ENCODE measurements at places on chromosomes 6 and 20.

DNA sequence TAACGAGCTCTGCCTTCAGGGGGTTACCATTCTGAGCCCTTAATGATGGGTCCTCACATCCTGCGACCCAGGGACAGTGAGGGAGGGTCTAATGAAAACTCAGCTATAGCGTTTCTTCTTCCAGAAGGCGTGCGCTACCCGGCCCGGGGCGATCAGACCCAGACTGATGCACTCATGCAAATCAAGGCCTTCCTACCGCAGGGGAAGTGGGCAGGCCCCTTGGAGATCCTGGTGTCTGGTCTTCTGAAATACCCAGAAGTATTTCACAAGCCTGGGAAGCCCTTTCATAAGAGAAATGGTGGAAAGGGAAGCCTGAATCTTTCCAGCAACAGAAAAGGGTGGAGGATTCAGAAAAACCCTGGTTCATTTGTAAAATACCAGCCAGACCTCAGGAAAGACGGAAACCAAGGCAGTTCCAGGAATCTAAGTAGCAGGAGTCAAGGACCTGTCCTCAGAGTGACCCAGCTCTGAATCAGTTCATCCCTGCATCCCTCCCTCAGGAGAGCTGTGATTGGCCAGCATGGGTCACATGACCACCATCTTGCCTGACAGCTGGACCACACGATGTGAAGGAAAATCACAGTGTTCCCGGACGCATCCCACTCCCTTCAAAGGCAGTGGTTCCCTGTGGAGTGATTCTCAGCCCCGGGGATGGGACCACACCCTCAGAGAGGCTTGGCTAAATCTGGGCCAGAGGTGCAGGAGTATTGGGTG, 12.7 kb downstream of the BFSP1 start:
- no peak for DNase-seq

DNA sequence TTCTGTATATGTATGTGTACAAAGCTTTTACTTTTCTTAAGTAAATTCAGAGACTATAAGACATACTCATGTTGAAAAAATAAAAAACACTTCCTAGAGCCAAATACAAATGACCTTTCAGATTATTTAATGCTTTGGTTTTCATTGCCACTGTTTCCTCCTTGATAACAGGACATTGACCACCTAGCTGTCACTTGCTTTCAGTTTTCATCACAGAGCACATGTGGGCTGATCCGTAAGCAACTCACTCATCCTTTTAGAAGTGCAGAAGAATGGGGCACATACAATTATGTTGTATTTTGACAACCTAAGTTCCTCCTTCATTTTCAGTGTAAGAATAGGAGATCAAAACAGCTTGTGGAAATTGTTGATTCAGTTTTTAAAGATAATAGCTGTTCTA, 6.2 kb downstream of the ZBTB2 start:
- no peak for DNase-seq

- DNase-seq, result no peak
Measured at GRCh38 chr6:137983269-137983668, 116.2 kb downstream of the TNFAIP3 start.

GRCh38 chr20:64006902-64007301, 26.0 kb downstream of the PRPF6 start:
- DNase-seq, result no peak

DNA sequence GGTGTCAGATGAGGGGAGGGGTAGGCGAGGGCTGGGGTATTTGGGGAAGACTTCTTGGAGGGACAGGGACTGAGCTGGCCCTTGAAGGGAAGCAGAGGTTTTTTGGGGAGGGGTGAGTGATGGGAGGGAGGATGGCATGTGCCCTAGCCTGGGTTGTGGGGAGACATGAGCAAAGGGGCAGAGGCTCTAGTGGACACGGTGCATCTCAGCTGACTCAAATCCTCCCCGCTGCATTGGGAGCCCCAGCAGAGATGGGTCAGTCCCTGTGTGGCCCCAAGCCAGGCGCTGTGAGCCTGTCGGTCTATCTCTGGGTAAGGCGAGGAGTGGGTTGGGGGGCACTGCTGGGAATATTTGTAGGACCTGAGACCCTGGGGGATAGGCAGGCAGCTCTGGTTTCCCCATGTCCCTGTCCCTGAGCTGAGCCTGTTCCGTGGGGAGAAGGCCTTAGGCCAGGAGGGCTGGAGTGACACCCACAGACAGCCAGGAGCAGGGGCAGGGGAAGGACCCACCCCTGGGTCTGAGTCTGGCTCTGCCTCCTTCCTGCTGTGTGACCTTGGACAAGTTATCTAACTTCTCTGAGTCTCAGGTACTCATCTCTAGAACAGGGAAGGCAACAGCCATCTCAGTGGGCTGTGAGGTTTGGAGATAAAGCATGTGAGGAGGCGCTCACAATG, 36.0 kb downstream of the SPDEF start:
- no peak for DNase-seq

GRCh38 chr6:149112976-149113375, 204.5 kb upstream of the TAB2 start:
- no peak for DNase-seq

All from cortex of kidney (tissue), 1 donor.